Right atrium auricular region (tissue), 2 donors: ENCODE measurements at places on chromosomes 3 and 15. TPM values are rescaled to one million over a fixed set of nuclear protein-coding genes. Genes with fewer than 3 reads are reported as not detected.
A peak's percentile ranks its signal among the peaks of the same experiment; 100 is the strongest.

DNA sequence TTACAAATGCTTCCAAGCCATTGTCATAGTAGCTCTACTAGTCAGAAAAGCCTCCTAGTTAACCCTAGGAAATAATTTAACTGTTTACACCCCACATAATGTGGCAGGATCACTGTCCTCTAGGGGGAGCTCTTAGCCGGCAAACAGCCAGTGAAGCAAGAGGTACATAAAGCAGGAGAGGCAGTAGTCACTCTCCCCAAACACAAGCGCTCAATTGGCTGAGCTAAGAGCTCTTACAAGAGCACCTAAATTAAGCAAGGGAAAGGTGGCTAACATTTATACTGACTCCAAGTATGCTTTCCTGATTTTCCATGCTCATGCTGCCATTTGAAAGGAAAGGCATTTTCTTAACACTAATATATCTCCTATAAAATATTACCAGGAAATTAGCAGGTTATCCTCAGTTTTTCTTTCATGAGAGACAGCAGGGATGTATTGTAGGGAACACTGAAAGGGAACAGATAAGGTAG, 37.6 kb downstream of the NCEH1 start:
- H3K4me1 ChIP-seq, result no peaks in the 10 kb centered on the region
- H3K27ac ChIP-seq, result peak overlapping the region; percentile 42
- DNase-seq, result no peak
- no peaks in the 10 kb centered on the region for H3K36me3 ChIP-seq

DNA sequence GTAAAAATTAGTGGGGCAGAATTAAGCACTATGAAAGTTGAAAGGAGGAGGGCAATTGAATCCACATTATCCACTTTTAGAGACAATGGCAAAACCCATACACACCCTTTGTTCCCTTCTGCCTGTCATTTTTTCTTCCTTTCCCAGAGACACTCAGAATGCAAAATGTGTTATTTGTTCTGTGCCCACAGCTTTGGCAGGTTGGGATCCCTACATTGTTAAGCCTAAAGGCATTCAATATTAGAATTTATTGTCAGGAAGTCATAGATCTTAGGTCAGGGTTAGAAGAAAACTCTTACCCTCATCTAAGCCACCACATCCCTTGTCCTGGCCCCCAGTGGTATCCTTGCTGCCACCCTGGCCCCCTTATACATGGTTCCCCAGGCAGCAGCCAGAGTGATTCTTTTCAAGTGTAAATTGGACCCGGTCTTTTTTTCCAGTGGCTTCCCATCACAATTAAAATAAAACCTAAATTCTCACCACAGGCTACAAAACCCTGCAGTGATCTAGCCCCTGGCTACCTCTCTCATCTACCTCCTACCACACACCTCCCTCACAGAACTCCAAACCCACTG, 470.1 kb upstream of the ATP11B start:
- H3K36me3 ChIP-seq, result no peaks in the 10 kb centered on the region
- no peak overlapping the region for H3K4me3 ChIP-seq
- no peak for DNase-seq
- no peaks in the 10 kb centered on the region for H3K27me3 ChIP-seq

The BFSP2 gene
- not detected for total RNA-seq

- no peak overlapping the region for H3K4me3 ChIP-seq
- no peak overlapping the region for H3K27ac ChIP-seq
- no peaks in the 10 kb centered on the region for H3K27me3 ChIP-seq
- peaks cover 25% of the 10 kb centered on the region for H3K4me1 ChIP-seq
These were observed 172.6 kb downstream of the PLCL2 start for GRCh38 chr3:17057321-17057720.

The IL17RB gene
- 0.83 TPM for total RNA-seq

GRCh38 chr3:191702121-191702520, 241.2 kb downstream of the PYDC2 start:
- H3K36me3 ChIP-seq, result no peaks in the 10 kb centered on the region
- no peaks in the 10 kb centered on the region for H3K4me1 ChIP-seq
- no peak overlapping the region for H3K27ac ChIP-seq
- no peak overlapping the region for H3K4me3 ChIP-seq
- DNase-seq, result no peak

GRCh38 chr3:8942115-8942514, 21.2 kb downstream of the RAD18 start:
- H3K4me3 ChIP-seq, result no peak overlapping the region
- no peak overlapping the region for H3K27ac ChIP-seq
- no peaks in the 10 kb centered on the region for H3K27me3 ChIP-seq
- no peaks in the 10 kb centered on the region for H3K36me3 ChIP-seq
